ENCODE measurements at places on chromosomes 5 and 9.

GRCh38 chr9:2745560-2746380, 28.5 kb downstream of the KCNV2 start:
- DNase-seq = no peak

DNA sequence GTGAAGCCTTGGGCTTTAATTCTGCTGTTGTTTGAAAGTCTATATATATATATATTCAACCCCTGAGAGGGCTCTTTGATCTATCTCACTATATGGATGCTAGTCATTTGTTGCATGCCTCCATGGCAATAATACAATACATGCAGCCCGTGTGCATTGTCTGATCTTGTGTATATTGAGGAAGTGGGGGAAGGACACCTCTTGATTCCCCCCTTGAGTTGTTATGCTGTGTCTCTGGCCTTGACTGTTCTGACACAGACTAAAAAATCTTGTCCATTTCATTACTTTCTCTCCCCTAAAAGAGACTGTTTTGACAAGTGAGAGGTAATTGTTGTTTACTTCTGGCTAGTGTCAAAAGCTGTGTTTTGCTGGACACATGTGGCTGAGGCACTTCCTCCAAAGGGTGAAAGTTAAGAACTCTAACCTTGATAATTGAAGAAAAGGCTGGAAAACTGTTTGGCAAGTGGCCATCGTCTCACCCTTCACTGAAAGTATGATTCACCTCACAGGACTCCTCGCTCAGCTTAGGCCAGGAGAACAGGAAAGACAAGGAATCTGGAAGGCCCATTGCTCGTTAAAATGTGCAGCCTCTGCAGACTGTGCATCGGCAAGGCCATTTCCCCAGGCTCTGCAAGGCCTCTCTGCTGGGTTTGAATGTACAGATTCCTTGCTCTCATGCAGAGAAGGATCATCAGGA, 304.0 kb downstream of the PRELID2 start:
- peak; percentile 94 for DNase-seq

DNA sequence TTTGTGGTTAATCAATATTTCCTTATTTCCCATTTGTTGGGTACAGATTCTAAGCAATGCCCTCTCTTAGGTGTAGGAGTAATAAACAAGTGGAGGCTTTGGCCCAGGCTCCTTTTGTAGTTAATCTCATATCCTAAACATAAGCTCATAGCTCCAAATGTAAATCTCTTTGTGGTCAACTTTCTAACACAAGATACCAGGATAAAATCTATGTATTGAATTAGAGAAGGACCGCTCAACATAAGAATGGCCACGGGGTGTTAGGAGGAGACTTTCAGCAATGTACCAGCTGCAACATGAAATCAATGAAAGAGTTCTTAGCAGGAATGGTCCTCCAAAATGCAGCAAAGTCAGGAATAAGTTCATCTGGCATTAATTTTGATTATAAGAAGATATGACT, 334.5 kb upstream of the ITGA1 start:
- DNase-seq = no peak

DNA sequence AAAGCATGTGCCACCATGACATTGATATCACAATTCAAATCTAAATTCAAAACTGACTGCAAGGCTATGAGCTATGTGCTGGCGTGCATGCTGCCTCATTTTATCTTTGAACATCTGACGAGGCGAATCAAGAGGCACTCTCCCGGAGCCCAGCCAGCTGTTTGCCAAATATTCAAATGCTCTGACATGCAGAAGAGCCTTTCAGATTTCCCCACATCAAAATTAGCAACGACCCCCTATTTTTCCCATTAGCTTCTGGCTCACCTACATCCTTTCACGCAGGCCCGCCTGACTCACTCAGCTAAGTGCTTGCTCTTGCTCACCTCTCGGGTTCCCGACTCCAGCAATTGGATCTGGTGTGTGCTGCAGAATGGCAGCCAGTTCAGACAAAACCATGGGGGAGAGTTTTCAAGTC, 159.0 kb downstream of the NR2F1-AS1 start:
- DNase-seq = no peak

- no peak for DNase-seq
Measured at GRCh38 chr5:113614191-113614590, 100.7 kb downstream of the YTHDC2 start.

GRCh38 chr5:172556971-172557461, 84.0 kb upstream of the NEURL1B start:
- no peak for DNase-seq

DNA sequence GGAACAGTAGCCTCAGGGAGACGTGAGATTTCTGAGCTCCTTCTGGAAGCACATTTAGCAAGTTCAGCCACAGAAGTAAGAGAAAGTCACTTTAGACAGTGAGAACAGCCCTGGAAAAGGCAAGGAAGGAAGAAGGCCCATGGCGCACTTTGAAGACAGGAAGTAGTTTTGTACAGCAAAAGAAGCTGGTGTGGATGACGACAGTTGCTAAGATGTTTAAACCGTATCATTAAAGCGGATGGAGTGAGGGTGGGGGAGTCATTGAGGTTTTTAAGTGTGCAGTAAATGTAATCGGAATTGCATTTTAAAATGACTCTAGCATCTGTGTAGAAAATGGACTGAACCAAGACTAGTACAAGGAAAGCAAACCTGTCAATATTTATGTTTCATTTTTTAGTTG, 15.3 kb upstream of the TRPM3 start:
- no peak for DNase-seq

GRCh38 chr9:115999498-115999897, 154.1 kb upstream of the PAPPA start:
- DNase-seq = no peak

DNA sequence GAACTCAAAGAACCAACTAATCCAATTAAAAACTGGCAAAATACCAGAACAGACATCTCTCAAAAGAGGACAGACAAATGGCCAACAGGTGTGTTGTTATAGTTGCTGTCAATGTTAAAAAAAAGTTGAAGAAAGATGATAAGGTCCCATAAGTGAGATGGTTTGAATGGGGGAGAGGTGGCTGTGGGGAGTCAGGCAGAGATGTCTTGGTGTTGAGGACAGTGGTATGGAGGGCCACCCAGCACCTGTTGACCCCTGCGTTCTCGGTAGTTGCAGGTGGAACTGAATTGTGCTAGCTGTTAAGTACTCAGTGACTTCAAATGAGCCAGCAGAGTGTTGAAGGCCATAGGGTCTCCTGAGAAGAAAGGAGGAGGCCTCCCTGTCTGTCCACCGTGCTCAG, 55.9 kb upstream of the PITX1 start:
- no peak for DNase-seq

GRCh38 chr5:53334431-53334941, 145.9 kb upstream of the FST start:
- DNase-seq = no peak

GRCh38 chr5:173640156-173640804, 23.8 kb upstream of the BOD1 start:
- no peak for DNase-seq

DNA sequence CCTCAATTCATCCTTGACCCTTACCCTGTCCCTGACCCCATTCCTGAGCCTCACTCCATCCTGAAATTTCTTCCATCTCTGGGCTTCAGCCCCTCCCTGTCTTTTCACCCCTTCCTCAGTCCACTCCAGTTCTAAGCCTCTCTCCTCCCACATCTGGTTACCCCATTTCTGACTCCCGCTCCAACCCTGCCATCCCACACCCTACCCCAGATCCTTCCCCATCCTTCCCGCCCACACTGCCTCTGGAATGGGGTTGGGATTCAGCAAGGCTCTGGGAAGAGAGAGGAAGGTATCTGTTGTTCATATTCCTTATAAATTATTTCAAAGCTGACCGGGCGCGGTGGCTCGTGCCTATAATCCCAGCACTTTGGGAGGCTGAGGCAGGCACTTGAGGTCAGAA, 29.9 kb upstream of the MVB12B start:
- no peak for DNase-seq

DNA sequence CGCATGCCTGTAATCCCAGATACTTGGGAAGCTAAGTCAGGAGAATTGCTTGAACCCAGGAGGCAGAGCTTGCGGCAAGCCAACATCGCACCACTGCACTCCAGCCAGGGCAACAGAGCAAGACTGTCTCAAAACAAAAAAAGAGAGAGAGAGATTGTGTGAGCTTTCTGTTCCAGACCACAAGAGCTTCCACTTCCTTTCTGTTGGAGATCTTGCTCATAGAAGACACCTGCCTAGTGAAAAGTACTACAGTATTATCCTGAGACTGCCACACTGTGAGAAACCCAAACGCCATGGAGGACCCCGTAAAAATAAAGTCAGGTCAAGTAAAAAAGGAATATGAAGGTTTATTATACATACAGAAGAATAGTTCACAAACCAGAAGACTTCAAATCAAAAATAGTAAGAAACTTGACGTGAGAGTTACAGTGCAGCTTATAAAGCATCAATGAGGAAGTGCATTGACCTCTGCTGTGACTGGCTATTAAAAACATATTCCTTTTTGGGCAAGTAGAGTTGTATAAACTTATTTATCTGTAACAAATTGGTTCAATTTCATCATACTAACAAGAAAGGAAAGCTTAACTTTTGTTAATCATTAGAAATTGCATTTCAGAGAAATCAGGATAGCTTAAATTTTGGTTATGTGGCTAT, 4.3 kb upstream of the EMB start:
- no peak for DNase-seq

DNA sequence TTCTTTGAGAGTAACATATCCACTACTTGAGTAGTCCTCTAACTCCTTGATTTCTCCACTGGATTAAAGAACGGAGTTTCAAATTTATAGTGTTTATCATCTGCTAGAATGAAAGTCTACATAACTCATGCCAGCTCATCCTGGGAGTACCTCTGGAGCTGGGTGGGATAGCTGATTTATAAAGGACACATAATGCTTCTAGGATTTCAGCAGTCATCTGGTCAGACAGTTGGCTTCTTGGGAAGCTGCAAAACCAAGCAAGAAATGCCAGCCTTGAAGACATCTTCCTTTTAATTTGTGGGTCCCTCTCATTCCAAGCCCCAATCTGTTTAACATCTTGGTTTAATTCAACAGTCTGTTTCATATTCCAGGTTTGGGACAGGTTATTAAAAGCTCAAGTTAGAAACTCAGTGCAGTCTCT, 3.2 kb downstream of the GALNT10 start:
- DNase-seq = no peak

GRCh38 chr5:92836855-92837755, 743.9 kb downstream of the NR2F1-AS1 start:
- DNase-seq = no peak

DNA sequence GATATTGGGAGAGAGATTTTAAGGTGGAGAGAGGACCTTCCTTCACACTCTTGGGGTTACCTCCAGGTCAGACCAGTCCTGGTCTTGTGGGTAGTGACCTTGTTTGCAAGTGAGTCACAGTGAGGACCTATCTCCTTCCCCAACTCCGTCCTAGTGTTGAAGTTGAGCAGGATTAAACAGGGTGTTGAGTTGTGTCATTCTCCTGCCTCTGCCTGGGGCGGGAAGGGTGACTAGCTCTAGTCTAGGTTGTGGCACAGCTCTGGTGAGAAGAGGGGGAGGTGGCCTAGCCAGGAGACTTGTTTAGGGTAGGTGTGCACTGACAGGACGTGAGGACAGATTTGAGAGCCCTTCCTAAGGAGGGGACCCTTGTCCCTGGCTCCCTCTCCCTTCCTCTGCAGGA, 119.6 kb upstream of the PITX1 start:
- no peak for DNase-seq

DNA sequence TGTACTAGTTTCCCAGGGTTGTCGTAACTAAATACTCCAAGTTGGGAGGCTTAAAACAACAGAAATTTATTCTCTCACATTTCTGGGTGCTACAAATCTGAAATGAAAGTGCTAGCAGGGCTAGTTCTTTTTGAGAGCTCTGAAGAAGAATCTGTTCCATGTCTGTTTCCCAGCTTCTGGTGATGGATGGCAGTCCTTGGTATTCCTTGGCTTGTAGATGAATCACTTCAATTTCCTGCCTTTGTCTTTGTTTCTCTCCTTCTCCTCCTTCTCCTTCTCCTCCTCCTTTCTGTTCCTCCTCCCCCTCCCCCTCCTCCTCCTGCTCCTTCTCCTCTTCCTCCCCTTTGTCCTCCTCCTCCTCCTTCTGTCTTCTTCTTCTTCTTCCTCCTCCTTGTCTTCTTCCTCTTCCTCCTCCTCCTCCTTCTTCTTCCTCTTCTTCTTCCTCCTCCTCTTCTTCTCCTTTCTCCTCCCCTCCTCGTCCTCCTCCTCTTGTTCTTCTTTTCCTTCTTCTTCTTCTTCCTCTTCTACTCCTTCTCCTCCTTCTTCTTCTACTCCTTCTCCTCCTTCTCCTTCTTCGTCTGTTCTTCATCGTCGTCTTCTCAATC, 104.7 kb upstream of the ANKRD55 start:
- DNase-seq = no peak

DNA sequence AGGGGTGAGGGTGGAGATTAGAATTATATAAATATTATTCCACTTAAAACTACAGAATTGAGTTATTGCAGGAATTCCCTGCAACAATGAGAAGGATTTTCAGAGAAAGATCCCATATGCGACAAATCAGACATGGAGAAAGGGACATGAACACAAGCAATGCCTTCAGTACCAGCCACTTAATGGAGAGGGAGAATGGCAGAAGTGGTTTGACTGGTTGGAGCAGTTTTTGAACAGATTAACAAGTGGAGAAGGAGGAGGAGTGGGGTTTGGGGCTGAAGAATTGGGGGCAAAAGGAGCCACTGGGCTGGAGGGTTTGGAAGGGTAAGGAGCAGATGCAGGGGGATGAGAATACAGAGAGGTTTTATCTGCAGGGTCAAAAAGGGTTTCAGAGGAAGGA, 620.9 kb upstream of the PTPRD start:
- no peak for DNase-seq

- no peak for DNase-seq
Measured at GRCh38 chr9:133730994-133731715, 7.0 kb downstream of the SARDH start.

DNA sequence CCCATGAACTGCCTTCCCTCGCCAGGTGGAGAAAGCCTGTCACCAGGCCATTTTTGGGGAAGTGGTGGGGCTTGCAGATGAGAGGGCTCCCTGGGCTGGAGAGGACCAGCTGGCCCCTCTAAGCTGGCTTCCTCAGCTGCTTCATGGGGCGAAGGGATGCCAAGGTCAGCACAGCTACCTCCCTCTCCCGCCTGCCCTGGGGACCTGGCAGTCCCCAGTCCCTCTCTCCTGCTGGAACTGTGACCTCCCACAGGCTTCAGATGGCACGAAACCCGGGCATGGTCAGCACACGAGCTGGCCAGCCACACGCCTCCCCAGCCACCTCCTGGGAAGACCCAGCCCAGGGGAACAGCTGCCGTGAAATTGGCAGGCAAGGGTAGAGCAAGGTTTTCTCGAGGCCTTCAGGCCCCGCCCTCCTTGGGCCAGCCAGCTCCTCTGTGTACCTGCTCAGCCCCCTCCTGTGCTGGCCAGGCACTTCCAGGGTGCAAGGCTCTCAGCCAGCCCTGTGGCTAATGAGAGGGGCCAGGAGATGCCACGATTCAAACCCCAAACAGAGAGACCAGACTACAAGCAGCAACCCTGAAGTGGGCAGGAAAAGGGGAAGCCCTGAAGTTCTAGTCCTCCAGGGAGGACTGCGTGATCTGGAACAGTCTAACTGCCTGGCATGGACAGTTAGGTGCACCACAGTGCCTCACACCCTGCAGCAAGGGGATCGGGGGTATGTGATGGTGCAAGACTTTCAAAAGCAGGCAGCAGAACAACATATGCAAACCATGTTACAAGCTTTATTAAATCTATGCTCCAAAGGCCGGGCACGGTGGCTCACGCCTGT, 12.9 kb downstream of the PLPP7 start:
- DNase-seq = no peak
